ENCODE measurements at places on chromosomes 13 and 19. TPM values are rescaled to one million over a fixed set of nuclear protein-coding genes. Genes with fewer than 3 reads are reported as not detected.

The APLP1 gene
- 2.3 TPM for total RNA-seq

The KLF1 gene
- total RNA-seq: not detected

- DNase-seq: no peak
Measured at GRCh38 chr13:24168392-24168750, 7.9 kb downstream of the SPATA13 start.

DNA sequence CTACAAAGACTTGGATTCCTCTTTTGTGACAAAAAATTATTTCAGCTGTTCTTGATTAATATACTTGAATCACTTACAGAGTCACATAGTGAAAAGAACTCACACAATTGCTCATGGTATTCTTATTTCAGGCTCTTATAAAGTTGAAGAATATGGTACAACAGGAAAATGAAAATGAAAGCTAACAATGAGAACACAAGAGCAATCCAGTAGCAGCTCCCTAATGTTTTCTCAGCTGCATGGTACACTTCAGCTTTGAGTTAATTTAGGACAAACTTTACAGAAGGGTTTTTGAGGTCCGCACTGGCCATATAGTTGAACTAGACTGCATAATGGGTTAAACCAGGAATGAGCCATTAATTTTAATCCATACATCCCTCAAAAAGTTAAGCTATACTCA is 1261.8 kb downstream of the SLITRK5 start:
- no peak for DNase-seq

DNA sequence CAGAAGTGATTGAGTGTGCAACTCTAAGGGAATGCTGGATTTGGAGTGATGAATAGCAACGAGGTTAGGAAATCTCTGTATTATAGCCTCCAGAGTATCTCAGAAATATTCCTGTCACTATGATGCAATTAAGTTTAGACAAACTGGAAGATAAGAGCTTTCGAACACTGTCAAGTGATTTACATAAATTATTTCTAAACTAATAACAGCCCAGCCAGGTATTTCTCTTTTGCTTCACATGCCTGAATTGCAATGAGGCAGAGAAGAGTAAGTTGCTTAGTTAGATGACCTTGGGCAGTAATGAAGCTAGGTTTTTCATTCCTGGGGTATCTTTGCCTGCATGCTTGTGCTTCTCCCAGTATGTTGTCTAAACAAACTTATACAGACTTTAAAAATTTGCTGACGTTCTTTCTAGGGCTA is 134.5 kb downstream of the LMO7 start:
- no peak for DNase-seq

GRCh38 chr13:65841156-65841555 is 1389.0 kb downstream of the PCDH9 start:
- no peak for DNase-seq

DNA sequence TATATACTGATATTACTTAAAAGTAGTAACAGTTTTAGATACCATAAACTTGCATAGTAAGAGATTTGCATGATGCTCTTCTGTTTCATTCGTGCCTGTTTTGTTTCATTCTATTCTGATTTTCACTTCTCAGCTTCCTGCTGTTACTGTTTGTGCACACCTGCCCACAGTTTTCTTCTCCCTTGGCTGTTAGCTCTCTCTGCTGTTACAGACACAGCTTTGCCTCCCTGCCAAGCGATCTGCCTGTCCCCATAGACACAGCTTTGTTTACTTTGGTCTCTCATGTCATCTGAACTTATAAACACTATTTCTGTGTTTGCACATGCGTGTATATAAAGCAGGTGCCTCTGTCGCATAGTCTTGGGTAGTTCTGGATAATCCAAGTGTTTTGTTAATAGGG is 21.4 kb upstream of the UPF3A start:
- no peak for DNase-seq

The CEACAM7 gene
- not detected for total RNA-seq

The ZNF226 gene
- total RNA-seq: 17.8 TPM

The GAPDHS gene
- not detected for total RNA-seq

- no peak for DNase-seq
Measured at GRCh38 chr19:37790244-37790925, 11.0 kb upstream of the ZNF573 start.

The FREM2 gene
- total RNA-seq: 4.0 TPM

The CGB5 gene
- not detected for total RNA-seq

GRCh38 chr19:40745402-40745780 is 4.9 kb downstream of the ACTMAP start:
- DNase-seq: no peak

GRCh38 chr19:17240062-17240752 is 5.5 kb downstream of the NR2F6 start:
- no peak for DNase-seq

DNA sequence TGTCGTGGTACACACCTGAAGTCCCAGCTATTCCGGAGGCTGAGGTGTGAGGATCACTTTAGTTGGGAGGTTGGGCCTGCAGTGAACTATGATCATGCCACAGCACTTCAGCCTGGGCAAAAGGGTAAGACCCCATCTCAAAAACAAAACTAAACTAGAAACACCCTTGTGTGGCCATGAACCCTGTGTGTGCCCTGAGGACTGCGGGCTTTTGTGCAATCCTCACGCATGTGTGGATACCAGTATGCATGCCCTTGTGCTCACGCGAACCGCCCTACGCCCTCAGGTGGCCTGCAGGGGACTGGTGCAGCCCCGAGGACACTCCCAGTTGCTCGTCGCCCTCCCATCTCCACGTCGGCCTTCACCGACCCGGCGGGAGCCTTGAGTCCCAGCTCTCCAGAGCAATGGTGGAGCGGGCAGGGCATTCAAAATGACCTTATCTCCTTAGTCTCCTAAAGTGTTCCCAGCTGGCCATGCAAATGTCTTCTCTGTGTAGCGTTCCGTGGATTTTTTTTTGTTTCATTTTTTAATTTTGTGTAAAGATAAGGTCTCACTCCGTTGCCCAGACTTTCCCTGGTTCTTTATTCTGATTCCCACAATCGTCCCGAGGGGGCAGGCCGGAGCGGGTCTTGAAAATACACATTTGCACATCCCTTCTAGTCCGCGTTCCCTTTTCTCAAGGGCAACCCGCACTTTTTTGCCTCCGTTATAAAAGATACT is 868 bp upstream of the EGLN2 start:
- peak; percentile 74 for DNase-seq

GRCh38 chr19:14073261-14073924 is 807 bp downstream of the MISP3 start:
- peak; percentile 78 for DNase-seq

DNA sequence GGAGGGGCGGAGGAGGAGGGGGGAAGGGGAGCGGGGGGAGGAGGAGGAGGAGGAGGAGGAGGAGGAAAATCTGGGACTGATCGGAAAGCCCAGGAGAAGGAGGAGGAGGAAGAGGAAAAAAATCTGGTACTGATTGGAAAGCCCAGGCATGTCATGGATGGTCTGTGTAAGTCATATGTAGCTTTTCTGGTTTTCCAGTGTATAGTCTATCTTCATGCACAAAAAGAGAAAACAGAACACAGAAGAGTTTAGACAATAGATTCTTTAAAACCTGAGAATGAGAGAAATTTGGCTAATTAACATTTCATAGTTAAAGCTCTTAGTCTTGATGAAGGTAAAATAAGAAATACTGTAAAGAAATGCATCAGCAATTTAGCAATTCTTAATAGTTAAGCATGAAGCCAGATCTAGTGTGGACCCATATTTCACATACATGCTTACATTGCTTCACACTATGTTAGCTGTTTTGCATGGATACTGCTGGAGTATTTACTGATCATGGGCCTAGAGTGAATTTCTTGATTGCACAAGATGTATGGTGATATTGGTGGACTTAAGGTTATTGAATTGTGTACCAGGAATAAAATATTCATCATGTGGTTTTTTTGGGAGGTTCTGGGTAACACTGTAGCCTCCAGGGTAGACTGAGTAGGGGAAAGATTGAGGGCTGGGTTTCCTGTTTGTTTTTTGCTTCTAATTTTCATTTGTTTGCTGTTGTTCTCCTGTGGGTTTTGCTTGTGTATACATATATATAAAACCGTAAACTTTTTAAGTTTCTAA is 41.4 kb downstream of the SUCLA2 start:
- DNase-seq: no peak

DNA sequence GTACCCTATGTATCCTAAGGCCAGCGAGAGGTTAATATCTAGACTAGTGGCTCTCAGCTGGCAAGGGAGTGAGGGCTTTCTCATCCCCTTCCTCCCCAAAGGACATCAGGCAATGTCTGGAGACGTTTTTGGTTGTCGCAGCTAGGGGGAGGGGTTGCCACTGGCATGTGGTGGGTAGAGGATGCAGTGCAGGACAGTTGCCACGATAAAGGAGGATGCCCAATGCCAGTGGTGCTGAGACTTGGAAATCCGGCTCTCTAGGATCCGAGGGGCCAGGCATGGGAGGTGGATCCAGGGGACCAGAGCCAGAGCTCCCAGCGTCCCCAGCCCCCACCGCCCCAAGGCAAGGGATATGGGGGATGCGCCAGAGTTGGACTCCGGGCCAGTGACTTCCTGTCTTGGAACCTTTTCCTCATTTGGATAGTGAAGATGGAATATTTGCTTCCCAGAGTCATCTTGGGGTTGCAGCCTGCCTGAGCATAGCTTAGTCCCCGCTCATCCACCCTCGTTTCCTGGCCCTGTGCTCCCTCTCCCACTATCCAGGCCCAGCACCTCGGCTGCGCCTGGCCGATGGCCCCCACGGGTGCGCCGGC is 4.9 kb downstream of the SSC5D start:
- peak; percentile 82 for DNase-seq

Measured in ovary (tissue), 10 donors.